Stimulated activated CD4-positive, alpha-beta T cell treated with anti-CD3 and anti-CD28 coated beads, Interleukin-2, amount 100 ng/mL, for 48 hours (primary cell): ENCODE measurements at places on chromosomes 11 and 22.
A peak's percentile ranks its signal among the peaks of the same experiment; 100 is the strongest.

- DNase-seq: peak; percentile 26
Measured at GRCh38 chr11:72781313-72782080, 12.3 kb downstream of the STARD10 start.

GRCh38 chr22:41808400-41808799 is 7.9 kb downstream of the CCDC134 start:
- no peak for DNase-seq

DNA sequence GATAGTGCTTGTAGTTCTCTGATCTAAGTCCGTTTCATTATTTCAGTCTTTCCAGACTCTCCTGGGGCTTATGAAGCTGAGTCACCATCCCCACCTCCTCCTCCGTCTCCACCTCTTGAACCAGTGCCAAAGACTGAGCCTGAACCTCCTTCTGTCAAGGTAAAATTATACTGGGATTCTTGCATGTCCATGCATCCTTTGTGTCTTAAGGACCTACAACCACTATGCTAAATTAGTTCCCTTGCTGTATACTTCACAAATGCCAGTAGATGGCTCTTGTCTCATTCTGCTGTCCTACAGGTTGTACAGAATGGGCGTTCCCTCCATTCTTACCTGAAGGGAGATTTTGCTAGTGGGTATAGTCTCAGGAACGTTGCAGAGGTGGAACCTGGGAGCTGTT is 42.2 kb downstream of the POLD3 start:
- no peak for DNase-seq

DNA sequence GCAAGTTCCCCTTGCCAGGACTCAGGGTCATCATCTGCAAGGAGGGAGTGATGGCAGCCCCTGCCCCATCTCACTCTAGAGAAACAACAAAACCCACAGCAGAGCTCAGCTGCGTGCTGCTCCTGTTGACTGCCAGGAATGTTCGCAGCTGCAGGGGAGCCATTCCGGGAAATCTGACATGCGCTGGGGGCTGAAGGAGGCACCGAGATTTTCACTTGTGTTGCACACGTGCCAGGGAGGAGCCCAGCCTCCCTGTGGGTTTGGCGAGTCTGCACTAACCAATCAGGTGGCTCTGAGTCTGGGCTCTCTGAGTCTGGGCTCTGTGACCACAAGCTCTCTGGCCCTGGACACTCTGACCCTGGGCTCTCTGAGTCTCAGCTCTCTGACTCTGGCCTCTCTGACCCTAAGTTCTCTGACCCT is 10.5 kb downstream of the FGF3 start:
- no peak for DNase-seq

GRCh38 chr11:28086569-28086968 is 21.4 kb downstream of the KIF18A start:
- no peak for DNase-seq

GRCh38 chr22:30662040-30662439 is 5.6 kb downstream of the DUSP18 start:
- no peak for DNase-seq

DNA sequence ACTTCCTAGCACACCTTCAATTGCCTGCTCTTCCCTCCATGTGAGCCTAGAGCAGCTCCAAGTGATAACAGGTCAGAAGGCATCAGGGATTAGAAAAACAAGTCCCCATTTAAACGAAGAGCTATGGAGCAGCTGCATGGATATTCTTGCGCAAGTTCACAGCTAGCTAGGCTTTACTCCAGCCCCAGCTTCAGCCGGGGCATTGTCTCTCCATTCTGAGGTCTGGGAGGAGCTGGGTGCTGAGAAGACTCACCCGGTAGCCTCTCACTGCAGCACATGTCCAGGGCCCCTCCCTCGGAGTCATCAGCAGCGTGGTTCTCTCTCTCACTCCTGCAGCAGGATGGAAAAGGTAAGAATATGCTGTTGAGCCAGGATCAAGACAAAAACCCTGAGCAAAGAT is 26.0 kb downstream of the PTPN5 start:
- no peak for DNase-seq

- DNase-seq: no peak
Measured at GRCh38 chr11:45806937-45807791, 2.2 kb downstream of the SLC35C1 start.

DNA sequence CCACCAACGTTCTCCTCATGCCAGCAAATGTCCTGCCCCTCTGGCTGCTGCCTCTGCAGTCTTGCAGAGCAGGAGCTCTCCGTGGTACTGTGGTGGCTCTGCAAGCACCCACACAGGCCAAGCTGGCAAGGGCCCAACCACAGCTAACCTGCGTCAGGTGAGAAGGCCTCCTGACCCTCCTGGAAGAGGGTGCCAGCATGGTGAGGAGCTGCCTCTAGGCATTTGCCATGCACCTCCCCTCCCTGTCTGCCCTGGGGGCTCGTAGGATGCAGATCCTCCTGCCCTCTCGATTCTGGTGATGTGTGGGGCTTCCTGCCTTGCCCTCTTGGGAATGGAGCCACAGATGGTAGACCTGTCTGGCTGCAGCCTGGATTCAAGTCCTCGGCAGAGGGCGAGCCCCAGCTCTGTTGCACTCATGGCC is 1408.8 kb downstream of the TBC1D22A start:
- DNase-seq: no peak

- no peak for DNase-seq
Measured at GRCh38 chr11:114098927-114099326, 39.4 kb downstream of the ZBTB16 start.

GRCh38 chr11:78166855-78167469 is 21.5 kb downstream of the KCTD21 start:
- DNase-seq: no peak

- no peak for DNase-seq
Measured at GRCh38 chr11:36270701-36271100, 18.5 kb downstream of the COMMD9 start.

DNA sequence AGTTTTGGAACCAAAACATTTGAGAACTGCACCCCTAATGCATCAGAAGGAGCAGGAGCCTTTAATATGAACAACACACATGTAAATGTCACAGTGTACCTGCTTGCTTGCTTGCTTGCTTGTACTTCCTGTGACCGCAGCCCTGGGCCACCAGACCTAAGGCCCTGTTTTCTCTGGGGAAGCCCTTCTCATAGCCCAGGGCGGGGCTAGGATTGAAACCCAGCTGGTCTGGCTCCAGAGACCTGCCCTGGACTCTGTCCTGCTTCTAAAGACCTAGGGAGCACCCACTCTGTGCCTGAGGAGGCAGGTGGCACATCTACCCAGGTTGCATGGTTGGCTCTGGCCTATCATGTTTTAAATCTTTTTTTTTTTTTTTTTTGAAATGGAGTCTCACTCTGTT is 7.6 kb upstream of the MCM5 start:
- no peak for DNase-seq

DNA sequence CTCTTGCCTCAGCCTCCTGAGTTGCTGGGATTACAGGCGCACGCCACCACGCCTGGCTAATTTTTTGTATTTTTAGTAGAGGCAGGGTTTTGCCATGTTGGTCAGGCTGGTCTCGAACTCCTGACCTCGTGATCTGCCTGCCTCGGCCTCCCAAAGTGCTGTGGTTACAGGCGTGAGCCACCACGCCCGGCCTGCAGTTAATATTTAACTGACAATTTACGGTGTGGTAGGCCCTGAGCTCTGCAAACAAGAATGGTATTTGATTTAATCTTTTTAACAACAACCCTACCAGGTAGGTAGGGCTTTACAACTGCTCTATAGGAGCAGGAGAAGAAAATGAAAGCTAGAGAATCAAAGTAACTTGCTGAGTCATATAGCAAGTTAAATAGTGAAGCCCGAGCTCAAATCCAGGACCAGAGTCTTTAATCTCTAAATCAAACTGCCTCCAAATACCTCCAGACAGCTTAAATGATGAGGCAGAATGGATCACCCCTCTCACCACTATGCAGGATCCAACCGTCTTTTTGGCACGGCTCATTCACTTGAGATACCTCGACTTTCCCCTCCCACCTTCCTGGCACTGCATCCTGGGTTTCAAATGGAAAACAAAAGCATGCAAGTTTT is 9.4 kb downstream of the UEVLD start:
- no peak for DNase-seq

GRCh38 chr11:65420979-65421793 is 1.4 kb upstream of the NEAT1 start:
- peak; percentile 80 for DNase-seq

- no peak for DNase-seq
Measured at GRCh38 chr11:131944736-131945135, 574.3 kb downstream of the NTM start.

- no peak for DNase-seq
Measured at GRCh38 chr22:37145180-37146050, 4.3 kb downstream of the IL2RB start.

DNA sequence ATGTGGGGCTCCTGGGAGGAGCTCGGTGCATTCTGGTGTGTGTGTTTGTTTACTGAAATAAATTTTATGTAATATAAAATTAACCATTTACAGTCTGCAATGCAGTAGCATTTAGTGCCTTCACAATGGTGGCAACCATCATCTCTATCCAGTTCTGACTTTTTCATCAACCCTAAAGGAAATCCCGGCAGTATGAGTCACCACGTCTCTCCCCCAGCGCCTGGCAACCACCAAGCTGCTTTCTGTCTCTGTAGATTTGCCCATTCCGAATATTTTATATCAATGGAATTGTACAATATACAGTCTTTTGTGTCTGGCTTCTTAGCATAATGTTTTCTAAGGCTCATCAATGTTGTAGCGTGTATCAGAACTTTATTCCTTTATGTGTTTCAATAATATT is 300.5 kb downstream of the MIAT start:
- DNase-seq: no peak

- no peak for DNase-seq
Measured at GRCh38 chr11:86692317-86692716, 19.9 kb upstream of the ME3 start.

DNA sequence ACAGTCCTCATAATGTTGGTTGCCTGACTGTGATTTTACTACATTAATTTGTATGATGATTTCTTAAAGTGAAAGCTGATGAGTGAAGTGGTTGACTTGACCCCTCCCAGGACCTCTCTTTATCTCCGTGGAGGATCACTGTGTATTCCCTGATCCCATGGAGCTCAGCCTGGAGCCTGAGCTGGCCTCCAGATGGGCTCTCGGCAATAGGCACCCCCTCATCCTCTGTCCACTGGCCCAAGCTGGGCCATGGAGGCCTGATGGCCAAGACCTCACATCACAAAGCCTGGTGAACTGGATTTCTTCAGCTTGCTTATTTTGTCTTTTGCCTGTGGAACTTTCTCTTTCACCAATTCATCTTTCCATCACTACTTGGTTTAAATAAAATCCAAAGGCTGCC is 75.2 kb downstream of the WNT11 start:
- DNase-seq: no peak

GRCh38 chr11:57240757-57241156 is 3.7 kb upstream of the APLNR start:
- DNase-seq: no peak

GRCh38 chr22:29205594-29206371 is at the start of gene EMID1:
EMID1 (plus strand) TSS chr22:29205896; CDS start chr22:29206039, 143 bp downstream.
- DNase-seq: no peak

DNA sequence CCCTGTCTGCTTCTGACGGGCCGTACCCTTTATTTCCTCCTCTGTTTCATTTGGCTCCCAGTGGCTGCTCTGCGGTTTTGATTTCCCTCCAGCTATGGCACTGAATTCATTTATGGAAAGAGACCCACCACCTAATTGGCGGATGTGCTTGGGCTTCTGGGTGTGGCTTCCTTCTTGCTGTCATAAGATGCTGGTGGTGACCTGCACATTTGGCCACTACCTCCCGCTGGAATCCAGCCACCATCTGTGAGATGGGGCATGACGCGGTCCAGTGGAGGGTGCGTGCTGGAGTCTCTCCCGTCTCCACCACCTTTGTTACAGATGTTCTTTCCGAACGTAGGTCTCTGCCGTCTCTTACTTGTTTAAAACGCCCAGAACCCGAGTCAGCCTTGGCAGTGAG is 47.7 kb upstream of the FADD start:
- DNase-seq: no peak

DNA sequence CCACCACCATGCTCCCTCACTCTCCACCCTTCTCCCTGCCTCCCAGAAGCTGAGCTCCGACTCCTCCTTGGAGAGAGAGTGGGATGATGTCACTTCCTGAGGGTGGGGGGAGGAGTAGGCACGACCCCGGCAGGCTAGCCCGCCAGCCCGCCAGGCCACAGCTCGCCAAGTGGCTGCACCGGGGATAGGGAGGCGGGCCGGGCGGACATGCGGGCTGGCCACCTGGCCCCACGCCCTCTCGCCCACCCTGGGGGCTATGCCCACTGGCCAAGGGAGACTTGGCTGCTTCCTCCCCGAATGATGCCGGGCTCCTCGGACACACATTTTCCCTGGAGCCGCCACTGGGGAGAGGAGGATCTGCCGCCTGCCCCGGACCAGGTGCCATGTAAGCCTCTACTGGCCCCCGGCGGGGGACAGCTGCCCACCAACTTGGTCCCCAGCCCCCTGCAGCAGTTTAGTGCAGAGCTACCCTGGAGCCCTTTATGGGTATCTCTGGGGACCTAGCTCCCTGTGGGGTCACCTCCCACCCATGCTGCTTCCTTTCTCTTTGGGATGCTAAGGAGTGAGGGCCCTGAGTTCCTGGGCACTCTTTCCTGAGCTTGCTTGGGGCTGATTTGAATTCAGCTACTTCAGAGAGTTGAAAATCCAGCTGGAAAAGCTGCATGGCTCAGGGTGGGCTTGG is 33.7 kb upstream of the MYRF start:
- no peak for DNase-seq
